ENCODE measurements at places on chromosomes 5 and 9. TPM values are rescaled to one million over a fixed set of nuclear protein-coding genes. Genes with fewer than 3 reads are reported as not detected.

GRCh38 chr9:128846680-128847030, 17.1 kb upstream of the SPOUT1 start:
- no peak for DNase-seq

- no peak for DNase-seq
Measured at GRCh38 chr9:99807956-99808355, 13.7 kb upstream of the NR4A3 start.

DNA sequence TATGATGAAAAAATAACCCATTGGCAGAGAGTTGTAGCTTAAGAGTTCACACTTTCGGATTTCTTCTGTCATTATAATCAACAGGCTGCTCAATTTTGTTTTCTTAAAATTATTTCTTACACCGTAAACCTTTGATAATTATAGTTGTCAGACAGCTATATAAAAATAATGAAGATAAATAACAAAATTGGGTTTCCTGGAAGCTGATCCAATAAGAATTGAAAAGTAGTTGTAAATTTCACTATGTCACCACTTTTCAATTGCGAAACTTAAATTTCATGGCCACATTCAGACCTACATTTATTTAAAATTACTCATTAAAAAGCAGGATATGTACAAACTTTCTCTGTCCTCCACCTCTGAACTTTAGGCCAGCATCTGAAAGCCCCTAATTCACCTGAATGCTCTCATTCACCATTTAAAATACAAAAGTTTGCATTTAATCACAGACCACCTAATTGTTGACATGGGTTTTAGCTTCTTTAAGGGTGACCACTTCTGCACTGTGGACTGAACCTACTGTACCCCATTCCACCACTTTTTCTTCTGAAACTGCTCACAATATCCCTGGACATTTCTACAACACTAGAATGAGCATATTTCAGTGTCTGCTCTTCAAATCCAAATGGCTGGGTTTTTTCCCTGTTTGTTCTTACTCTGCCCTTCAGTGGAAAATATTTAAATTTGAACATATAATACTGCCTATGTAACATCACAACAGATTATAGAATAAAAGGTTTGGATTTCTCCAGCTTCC, 680 bp downstream of the SELENOP start:
- DNase-seq = no peak

DNA sequence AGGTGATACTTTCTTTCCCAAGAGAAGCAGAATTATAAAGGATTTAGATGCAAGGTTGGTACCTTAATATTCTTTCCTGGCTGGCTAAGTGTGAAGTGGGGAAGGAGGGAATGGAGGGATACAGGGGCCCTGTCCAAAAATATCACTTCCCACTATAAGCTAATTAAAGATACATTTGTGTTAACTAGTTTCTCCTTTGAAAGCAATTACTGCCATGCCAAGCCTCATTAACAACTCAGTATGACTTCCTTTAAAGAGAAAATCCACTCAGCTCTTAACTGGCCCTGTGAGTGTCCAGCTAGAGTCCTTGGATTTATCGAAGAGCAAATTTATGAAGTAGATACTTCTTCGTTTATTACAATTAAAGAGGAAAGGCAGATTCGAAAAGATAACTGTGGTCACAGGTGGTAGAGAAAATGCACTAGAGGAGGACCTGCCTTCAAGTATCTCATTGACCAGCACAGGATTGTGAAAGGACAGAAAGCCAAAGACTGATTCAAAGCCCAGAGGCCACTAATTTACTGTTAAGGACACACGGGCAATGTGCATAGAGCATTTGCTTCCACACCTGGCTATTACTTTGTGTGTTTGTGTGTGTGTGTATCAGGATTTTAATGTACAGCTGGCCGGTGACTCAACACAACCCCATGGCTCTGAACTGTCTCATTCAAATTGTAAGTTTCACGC, 11.2 kb upstream of the GLDC start:
- DNase-seq = no peak

DNA sequence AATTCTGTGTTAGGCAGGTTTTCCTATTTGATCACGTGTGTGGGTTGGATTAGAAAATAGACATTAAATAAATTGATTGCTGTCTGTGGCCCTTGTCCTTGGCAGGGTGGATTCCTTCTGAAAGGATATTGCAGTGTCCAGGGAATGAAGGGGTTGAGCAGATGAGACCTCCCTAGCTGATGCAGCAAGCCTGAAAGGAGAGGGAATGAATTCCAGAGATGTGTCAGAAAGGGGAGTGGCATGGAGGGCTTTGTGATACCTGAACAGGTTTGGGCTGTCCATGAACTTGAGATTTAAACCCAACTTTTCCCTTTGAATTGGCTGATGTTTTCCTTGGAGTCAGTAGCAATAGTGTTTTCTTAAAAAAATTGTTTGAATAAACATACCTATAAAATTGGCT, 66.8 kb downstream of the ADCY2 start:
- no peak for DNase-seq

DNA sequence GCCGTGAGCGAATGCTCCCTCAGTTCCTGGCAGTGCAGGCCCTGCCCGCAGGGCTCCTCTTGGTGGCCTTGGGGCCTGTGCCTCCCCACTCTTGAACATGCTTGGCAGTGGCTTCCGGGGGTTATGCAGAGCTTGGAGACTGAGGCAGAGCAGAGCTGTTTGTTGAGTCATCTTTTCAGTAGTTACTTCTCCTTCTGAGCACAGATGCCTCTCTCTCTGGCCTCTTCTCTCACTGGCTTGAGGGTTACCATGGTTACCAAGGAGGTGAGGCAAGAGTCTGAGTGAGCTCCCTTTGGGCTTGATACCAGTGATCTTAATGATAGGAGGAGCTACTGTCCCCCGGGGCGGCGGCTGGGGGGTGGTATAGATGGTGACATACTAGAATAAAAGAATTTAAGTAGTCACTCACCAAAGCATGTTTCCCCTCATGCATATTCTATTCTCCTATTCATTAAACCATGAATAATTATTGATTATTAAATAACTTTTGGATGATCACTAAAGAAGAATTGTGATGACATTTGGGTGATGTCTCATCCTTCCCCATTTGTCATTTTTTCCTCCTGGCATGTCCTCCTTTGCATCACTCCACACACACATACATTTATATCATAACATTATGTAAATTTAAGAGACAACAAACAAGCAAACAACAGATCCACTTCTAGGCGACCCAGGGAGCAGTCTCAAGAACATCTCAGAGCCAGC, 111.1 kb downstream of the ARHGAP26 start:
- no peak for DNase-seq

DNA sequence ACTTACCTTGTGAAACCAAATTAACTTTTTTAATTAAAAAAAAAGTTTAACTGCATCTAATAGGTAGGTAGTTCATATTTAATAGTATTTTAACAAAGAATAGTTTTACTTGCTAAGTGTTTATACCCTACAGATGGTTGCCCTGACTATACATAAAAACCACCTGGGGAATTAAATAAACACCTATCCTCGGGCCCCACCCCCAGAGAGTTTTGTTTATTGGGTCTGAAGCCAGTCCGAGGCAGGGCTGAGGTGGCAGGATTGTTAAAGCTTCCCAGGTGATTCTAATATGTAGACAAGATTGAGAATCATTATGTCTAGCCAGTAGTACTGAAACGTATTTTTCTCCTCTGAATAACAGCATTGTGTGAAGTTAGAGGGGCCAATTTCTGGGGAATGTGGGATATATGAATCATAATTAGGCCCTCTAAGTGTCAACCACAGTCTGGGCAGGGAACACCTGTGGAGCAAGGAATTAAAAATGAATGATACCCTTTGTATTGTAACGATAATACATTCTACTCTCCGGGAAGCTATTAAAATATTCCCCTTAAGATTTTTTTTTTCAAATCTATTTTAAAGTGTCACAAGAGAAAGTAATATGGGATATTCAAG, 5.6 kb upstream of the PAM start:
- DNase-seq = no peak

DNA sequence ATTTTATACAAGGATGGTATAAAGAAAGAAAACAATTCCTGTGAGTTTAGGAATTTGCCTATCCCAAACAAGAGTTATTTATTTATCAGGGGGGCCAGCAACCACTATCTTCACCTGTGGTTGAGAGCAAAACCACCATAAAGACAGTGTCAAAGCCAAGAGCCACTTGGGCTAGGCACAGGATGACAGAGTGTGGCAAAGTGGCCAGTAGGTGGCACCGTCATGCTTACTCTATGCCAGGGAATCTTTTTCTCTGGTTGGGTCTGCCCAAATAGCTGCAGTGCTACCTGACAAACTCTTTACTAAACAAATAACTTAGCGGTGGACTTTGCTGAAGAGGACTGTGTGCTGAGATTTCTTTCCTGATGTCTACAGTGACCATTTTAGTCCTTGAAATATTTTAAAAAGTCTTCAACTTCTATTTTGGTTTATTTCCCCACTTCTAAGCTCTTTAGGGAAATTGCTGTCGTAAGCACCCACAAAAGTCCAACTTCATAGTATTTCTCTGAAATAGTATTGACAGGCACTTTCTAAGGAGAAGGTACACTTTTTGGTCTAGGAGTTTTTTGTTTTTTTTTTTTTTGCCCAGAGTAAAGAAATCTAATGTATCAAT, 285.0 kb downstream of the RFX3 start:
- peak; percentile 73 for DNase-seq

DNA sequence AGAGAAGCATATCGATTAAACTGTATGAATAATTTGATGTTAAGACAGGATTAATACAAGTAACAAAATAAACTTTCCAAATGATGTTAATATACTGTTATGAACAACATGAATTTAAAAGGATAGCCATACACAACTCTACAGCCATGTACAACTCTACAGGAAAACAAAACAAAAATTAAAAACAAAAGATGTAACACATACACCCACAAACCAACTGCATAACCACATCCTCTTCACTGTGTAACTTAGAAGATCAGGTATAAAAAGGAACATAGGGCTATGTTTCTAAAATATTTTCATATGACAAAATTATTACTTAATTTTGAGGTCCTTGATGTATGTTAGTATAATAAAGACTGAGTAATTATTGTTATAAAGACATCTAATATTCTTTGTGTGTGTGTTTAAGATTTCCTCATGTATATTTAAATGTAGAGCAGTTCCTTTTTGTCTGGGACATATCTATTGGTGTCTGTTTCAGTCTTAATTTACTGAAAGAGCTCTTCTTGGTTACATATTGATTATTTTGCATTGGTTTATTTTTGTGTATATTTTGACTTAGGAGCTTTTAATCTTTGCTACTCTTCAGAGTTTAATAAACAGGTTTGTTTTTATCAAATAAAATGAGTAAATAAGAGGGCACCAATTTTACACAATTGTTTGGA, 966.8 kb upstream of the CTNND2 start:
- DNase-seq = peak; percentile 44

DNA sequence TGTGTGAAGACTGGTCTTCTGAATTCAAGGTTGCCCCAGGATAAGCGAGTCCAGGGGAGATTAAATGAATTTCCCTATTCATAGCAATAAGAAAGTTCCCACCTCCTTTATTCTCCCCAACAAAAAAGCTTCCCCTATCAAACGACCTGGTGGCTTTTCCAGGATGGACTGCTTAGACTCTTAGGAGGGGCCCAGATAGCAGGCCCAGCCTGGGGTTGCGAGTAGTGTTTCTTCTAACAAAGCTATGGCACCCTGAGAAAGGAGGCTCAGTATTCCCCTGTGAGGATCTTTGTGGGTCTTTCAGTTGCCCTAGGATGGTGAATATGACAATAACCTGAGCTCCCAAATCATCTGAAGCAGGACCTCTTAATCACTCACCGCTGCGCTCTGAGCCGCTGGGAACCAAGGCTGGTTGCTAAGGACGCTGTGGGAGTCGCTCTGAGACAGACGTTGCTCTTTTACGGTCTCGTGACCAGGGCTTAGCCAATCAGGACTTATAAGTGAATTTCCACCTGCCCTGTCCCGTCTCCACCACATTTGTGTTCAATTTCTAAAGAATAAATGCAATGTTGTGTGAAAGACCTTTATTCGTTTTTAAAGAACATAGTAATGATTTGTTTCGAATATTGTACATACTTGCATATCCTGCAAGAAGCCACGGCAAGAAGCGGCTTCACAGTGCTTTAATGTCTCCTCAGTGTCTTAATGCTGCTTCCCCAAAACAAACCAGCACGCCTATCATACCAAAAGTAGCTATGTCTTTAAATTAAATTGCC, at the start of gene TMEM232:
Gene TMEM232 (minus strand): TSS at position 423 of the 776 bp plus-strand sequence. CDS start 59,319 bp downstream, outside the sequence.
- DNase-seq = peak; percentile 81

GRCh38 chr9:82560457-82560904, 502.5 kb downstream of the RASEF start:
- no peak for DNase-seq

DNA sequence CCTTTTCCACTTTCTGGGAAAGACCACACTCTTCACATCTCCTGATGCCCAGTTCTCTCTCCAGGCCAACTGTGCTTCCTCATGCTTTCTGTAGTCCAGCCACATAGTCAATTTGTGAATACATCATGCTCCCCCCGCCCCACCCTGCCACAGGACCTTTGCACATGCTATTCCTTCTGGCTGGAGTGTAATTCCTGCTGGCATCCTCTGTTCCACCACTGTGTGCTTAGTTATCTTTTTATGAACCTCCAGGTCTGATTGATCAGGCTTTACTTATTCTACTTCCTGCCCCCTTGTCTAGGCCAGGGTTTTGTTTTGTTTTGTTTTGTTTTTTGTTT, 372.6 kb upstream of the RIOK2 start:
- no peak for DNase-seq

DNA sequence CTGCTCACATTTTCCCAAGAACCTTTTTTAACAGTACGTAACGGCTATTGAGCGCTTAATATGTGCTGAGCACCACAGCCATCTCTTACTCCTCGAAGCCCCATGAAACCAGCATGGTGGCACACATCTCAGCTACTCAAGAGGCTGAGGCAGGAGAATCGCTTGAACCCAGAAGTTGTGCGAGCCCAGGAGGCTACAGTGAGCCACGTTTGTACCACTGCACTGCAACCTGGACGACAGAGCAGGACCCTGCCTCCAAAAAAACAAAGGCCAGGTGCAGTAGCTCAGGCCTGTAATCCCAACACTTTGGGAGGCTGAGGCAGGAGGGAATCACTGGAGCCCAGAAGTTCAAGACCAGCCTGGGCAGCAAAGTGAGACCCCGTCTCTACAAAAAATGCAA, 28.2 kb downstream of the AQP7 start:
- DNase-seq = no peak

- DNase-seq = no peak
Measured at GRCh38 chr9:12854221-12854620, 79.4 kb downstream of the LURAP1L start.

GRCh38 chr5:60339691-60340201, 360.2 kb downstream of the DEPDC1B start:
- no peak for DNase-seq

The FGF1 gene
- not detected for total RNA-seq

The GABRA1 gene
- not detected for total RNA-seq

The FSD1L gene
- 1.6 TPM for total RNA-seq

The DNAJC18 gene
- total RNA-seq = 4.6 TPM

The DBH gene
- not detected for total RNA-seq

The PRRC1 gene
- 18.9 TPM for total RNA-seq

The BNC2 gene
- under 0.01 TPM for total RNA-seq

The TMEM252 gene
- total RNA-seq = not detected

The PANK3 gene
- total RNA-seq = 12.4 TPM

The SHOC1 gene
- total RNA-seq = not detected

The AOPEP gene
- 20.7 TPM for total RNA-seq

The PCDHGB4 gene
- total RNA-seq = 1.6 TPM

The SPINK5 gene
- total RNA-seq = not detected

The SPATA9 gene
- under 0.01 TPM for total RNA-seq
